Activated CD8-positive, alpha-beta memory T cell treated with anti-CD3 and anti-CD28 coated beads, Interleukin-2, amount 50 U/mL, for 4 hours (primary cell): ENCODE measurements at places on chromosomes 12 and 14.
A peak's percentile ranks its signal among the peaks of the same experiment; 100 is the strongest.

DNA sequence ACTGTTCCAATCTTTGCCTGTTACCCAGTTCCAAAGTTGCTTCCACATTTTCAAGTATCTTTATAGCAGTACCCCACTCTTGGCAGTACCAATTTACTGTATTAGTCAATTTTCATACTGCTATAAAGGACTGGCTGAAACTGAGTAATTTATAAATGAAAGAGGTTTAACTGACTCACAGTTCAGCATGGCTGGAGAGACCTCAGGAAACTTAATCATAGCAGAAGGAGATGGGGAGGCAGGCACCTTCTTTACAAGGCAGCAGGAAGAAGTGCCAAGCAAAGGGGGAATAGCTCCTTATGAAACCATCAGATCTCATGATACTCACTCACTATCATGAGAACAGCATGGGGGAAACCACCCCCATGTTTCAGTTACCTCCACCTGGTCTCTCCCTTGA, 215.0 kb downstream of the SNAPC1 start:
- no peak for DNase-seq

DNA sequence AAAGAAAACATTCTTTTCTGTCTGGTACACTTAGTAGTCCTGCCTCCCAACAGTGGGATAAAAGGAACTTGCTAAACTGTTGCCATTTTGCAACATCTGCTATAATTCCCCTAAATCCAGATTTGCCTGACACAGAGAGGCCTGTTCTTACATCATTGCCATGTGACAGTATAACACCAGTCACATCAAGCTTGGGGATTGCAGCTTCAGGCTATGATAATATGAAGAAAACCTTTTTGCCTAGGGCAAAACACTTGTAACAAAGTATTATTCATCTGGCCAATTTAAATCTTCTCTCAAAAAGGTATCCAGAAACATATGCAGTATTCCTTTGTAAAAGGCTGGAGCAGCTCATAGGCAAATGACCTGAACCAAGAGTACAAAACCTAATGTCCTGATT, 80.9 kb upstream of the OTX2 start:
- DNase-seq: no peak

DNA sequence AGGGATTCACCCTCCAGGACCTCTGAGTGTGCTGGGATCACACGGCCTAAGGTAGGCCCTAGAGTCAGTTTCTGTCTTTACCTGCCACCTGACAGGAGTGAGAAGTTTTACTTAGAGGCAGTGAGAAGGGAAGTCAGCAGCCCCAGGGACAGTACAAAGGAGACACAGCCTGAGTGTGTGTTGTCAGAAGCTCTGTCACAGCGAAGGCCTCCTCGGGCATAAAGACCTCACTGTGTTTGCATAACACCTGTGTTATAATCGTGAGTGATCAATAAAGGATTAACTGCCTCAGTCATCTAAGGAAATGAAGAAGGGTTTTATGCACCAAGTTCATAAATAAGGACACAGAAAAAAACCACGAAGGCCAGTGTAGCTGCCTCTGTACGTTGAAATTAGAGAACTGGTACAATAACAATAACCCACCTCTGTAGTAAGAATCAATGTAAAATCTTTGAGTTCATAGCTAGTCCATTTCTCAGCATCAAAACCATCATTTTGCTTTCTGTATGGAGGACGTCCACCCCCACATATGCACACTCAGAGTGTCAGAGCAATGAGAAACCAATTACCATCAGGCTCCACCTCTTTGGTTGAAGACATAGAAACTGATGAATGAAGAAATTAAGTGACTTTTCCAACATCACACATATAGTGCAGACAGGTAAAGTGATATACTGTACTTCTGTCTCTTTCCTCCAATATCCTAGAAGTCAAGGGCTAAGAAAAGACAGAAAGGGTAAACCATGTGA, 159.3 kb downstream of the DAD1 start:
- DNase-seq: no peak

DNA sequence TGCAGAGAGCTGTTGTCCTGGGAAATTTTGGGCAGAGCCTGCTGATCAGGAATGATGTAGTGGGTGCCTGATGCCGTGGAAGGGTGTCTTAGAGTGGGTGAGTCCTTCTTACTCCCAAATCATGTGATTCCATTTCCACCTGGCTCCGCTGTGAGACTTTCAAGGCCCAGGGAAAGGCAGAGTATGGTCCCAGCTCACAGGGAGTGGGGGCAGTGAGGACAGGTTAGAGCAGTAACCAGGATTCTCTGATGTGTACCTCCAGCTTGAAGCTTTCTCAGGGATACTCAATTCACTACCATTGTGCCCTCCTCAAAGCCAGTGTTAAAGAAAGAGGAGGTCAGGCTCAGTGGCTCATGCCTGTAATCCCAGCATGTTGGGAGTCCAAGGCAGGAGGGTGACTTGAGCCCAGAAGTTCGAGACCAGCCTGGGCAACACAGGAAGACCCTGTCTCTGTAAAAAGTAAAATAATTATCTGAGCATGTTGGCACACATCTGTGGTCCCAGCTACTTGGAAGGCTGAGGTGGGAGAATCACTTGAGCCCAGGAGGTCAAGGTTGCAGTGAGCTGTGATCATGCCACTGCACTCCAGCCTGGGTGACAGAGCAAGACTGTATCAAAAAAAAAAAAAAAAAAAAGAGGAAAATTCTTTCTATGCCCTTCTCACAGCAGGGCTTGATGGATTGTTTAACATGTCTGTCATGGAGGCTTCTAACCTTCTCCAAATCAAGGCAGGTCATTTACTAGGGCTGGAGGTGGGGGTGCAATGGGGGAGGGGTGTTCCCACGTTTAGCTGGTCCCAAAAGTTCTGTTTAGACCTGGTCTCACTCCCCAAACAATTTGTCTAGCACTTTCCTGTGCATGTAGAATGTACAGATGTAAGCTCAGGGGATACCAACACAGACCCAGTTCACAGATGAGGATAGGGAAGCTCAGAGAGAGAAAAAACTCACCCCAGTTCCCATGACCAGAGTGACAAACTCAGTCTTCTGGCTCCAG, 12.5 kb upstream of the IQSEC3 start:
- no peak for DNase-seq

DNA sequence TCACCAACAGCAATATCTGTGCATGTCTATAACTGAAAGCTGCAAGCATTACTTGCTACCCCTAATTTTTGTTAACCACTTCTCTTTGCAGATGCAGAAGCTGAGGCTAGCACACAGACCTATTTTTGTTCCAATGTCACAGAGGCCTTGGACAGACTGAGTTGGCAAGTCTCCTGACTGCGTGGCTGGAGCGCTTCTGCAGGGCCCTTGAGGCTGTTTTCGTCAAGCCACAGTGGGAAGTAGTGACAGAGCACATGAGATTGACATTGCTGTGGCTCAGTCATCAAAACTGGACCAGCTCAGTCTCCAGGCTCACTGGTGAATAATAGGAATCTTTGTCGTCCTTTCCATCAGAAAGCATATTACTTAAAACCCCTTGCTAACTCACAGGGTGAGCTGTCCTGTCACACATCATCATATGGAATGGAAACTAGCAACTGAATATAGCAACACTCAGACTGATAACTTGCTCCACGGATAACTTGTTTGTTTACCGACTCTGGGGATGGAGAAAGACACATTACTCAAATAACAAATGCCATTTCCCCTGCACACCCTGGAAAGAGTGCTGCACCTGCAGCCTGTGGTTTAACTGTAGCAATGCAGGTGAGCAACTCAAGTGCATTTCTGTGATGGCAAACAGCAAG, 43.6 kb upstream of the DDX11 start:
- no peak for DNase-seq

DNA sequence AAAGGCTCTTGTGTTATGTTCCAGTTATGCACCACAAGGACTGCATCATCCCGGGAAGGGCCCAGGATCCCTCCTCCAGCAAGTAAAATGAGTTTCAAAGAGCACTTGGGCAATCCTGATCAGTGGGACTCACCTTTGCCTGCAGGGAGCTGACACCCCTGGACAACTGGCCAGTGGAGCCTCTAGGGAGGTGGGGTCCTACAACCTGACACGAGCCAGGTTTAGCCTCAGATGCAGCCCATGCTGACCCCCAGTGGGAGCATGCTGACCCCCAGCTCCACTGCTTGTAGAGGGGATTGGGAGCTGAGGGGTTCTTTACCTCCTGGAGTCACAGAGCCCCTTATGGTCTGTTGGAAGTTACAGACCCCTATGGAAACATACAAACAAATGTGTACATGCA, 365.8 kb downstream of the CACNA1C start:
- no peak for DNase-seq

- DNase-seq: no peak
Observed at GRCh38 chr12:84079626-84080025, 833.0 kb downstream of the SLC6A15 start.

GRCh38 chr14:26180221-26180620, 417.6 kb downstream of the NOVA1 start:
- DNase-seq: no peak

DNA sequence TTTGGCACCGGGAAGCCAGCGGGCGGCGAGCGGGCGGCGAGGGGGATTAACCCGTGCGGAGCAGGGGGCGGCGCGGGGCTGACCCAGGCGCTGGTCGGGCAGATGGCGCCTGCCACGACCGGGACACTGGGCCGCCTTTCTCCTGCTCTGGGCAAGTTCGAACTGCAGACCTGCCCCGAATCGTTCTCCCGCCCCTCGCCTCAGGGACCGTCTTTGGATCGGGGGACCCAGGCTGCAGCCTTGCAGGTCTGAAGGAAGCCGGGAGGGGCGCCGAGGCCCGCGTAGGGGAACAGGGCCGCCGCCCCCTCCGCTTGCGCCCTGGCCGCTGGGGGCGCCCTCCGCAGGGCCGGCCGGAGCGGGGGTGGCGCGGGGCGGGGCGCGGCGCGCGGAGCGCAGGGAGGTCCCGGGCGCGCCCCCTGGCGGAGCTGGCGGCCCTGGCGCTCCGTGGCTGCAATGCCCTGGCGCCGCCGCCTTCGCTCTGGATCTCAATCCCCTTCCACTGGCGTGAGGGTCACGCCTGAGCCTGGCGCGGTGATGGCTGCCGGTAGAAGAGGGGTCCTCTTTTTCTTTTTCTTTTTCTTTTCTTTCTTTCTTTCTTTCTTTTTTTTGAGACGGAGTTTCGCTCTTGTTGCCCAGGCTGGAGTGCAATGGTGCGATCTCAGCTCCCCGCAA, 449 bp upstream of the LTBP2 start:
- peak; percentile 84 for DNase-seq

DNA sequence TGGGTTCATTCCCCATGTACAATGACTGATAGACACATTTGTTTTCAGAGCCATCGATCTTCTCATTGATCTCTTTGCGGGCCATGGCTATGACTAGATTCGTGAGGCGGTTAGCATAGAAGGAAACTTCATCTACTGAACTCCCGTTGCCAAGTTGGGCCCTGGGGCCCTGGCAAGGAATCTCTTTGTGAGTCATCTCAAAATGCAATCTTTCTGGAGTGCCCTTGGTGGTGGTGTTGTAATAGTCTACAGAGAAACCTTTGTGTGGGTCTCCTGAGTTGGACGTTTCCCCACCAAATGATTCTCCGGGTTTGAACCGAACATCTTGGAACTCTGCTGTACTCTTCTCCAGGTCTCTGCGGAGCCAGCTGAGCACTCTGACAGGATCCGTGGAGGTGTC, 20.4 kb downstream of the AKAP3 start:
- no peak for DNase-seq
